ENCODE measurements at places on chromosomes 1 and 21. TPM values are rescaled to one million over a fixed set of nuclear protein-coding genes. Genes with fewer than 3 reads are reported as not detected.

ITLN2 gene
- not detected for total RNA-seq

LCE1E gene
- not detected for total RNA-seq

DSCAM gene
- not detected for total RNA-seq

S100A3 gene
- total RNA-seq, result 97.4 TPM

LHX8 gene
- 1.1 TPM for total RNA-seq

OR2M3 gene
- not detected for total RNA-seq

CNR2 gene
- not detected for total RNA-seq

TTC4 gene
- 26.6 TPM for total RNA-seq

All from A549 treated with RU486 at 1 μM for 4 hours (cell line).